Stimulated activated effector memory CD8-positive, alpha-beta T cell treated with anti-CD3 and anti-CD28 coated beads, Interleukin-12 subunit alpha, Interleukin-12 subunit beta, amount 100 ng/mL, for 72 hours (primary cell): ENCODE measurements at places on chromosomes 11 and 22.

- no peak for DNase-seq
Measured at GRCh38 chr11:129699711-129700304, 115.8 kb upstream of the TMEM45B start.

- DNase-seq: no peak
Measured at GRCh38 chr11:75572744-75573143, 10.7 kb downstream of the SERPINH1 start.

DNA sequence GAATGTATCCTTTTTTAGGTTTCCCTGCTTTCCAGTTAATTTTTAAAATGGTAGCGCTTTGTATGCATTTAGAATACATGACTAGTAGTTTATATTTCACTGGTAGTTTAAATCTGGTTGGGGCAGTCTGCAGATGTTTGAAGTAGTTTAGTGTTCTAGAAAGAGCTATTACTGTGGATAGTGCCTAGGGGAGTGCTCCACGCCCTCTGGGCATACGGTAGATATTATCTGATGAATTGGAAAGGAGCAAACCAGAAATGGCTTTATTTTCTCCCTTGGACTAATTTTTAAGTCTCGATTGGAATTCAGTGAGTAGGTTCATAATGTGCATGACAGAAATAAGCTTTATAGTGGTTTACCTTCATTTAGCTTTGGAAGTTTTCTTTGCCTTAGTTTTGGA is 86.4 kb upstream of the BIRC3 start:
- DNase-seq: no peak

- no peak for DNase-seq
Measured at GRCh38 chr11:96706761-96707160, 316.9 kb downstream of the JRKL start.

DNA sequence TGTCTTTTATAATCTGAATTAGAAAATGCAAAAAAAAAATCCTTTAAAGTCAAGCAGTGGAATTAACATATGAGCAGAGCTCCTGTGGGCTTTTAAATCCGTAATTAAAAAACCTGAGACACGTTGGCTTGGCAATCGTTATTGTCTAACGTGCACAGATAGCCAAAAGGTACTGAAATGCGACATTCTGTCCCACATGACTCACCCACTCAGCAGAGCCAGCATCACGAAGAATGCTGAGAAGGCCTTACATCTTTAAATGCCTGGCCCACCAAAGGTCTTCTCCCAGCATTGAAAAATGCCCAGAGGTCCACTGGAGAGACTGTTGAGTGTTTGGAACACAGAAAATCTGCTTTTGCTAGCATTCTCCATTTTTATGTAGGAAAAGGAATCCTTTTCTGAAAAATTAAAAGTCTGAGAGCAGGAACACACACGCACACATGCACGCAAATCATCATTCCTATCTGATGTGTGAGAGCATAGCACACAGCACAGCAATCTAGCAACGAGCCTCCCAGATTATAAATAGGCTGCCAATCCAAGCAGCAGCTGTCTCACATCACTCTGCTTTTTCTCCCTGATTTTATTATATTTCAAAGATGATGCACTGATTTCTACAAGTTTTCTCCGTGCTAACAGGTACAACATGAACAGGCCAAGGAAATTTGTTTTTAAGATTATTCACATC is 94.5 kb downstream of the PHF21A start:
- no peak for DNase-seq

DNA sequence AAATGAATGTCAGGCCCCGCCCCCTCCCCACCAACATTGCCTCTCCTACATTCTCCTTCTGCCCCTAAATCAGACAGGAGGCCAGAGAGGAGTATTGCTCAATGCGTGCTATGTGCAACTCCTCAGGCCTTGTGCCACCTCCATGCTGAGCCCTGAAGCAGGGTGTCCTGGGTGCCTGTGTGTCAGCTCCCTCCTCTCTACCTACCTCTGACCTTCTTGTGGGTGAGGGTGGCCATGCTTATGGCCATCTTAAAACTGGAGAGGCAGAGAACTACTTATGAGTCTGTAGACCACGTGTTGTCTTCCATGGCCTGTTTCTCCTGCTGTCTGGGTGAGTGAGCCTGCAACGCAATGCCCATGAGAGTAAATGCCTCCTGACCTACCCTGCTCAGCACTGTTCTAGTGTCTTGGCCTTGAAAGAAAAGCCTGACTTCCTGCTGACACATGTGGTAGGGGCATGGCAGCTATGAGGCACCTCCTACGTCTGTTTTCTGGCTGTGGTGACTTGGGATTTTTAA is 10.5 kb downstream of the MCAM start:
- DNase-seq: no peak

- no peak for DNase-seq
Measured at GRCh38 chr11:19987331-19987801, 172.9 kb downstream of the DBX1 start.

- no peak for DNase-seq
Measured at GRCh38 chr11:129946256-129946655, 50.9 kb upstream of the NFRKB start.

- DNase-seq: no peak
Measured at GRCh38 chr22:24683691-24684090, 80.7 kb downstream of the GGT1 start.

DNA sequence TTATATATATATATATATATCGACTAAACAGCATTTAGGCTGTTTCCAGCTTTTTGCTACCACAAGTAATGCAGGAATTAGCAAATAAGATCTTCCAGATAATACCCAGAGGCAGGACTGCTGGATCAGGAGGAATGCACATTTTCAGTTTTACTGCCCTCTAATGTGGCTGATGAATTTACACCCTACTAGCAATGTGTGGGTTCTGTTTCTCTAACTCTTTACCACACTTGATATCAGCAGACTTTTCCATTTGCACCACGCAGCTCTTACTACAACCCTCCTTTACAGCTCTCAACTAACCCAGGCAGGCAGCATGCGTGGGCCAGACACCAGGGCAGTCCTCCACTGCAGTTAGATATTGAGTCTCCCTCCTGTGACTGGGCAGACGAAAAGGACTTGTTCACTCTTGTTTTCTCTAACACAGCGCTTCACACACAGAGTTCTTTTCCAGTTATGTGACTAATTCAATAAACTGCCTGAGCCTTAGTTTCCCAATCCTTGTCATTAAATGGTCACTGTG is 67.7 kb downstream of the IGLL5 start:
- no peak for DNase-seq
